ENCODE measurements at places on chromosomes 2 and 18.

- DNase-seq: no peak
Measured at GRCh38 chr2:111031546-111032478, 88.9 kb upstream of the BCL2L11 start.

DNA sequence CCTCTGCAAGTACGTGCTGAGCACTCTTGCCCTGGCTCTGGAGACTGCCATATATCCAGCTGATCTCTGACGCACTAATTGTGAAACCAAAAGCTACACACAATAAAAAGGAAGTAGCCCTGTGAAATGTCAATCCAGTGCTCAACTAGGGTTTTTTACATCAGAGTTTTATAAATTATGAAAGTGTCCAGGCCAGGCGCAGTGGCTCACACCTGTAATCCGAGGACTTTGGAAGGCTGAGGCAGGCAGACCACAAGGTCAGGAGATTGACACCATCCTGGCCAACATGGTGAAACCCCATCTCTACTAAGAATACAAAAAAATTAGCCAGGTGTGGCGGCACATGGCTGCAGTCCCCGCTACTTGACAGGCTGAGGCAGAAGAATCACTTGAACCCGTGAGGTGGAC, 24.5 kb upstream of the PEX13 start:
- DNase-seq: no peak

DNA sequence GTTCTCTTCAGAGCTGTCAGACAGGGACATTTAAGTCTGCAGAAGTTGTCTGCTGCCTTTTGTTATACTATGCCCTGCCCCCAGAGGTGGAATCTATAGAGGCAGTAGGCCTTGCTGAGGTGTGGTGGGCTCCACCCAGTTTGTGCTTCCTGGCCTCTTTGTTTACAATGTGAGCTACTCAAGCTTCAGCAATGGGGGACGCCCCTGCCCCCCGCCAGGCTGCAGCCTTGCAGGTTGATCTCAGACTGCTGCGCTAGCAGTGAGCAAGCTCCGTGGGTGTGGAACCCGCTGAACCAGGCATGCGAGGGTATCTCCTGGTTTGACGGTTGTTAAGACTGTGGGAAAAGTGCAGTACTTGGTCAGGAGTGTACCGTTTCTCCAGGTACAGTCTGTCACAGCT, 24.0 kb upstream of the PAIP2B start:
- no peak for DNase-seq

DNA sequence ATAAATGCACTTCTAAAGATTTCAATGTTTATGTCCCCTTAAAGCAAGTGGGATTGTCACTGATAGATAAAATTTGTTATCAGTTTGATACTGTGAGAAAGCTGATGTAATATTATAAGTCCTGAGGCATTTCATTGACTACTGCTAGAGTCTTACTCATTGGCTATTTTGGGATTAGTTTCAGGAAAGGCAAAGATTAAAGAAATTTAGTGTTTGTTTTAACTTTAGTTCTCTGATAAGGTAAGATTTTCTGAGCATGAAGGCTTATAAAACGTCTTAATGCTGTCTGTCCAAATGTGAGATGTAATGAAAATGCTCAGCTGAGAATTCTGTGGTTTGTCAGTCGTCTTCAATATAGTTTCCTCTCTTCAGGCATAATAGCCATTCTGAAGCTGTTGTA, 886.4 kb upstream of the CDH2 start:
- DNase-seq: no peak

GRCh38 chr2:58532641-58533040, 291.5 kb upstream of the FANCL start:
- DNase-seq: no peak

- DNase-seq: no peak
Measured at GRCh38 chr2:237643582-237644380, 16.4 kb downstream of the LRRFIP1 start.

DNA sequence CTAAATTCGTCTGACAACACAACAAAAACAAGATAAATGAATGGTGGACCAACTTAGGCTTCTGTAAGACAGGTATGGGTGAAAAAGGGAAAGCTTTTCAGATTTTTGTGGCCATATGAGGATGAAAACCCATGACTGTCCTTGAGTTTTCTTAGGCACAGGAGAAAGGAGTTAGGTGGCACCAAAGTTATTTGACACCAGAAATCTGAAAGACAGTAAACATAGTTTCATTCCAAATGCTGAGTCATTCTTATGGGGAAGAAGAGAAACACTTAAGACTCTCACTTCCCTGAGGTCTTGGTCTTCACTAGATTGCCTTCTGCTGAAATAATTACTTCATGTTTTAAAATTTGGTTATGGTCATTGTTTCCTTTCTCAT, 5.2 kb upstream of the GPD2 start:
- no peak for DNase-seq

- no peak for DNase-seq
Measured at GRCh38 chr2:121562269-121563176, 31.8 kb downstream of the RNU4ATAC start.

GRCh38 chr2:27672723-27673486, 9.2 kb downstream of the SLC4A1AP start:
- no peak for DNase-seq

GRCh38 chr2:59168766-59169165, 927.6 kb upstream of the FANCL start:
- DNase-seq: no peak

DNA sequence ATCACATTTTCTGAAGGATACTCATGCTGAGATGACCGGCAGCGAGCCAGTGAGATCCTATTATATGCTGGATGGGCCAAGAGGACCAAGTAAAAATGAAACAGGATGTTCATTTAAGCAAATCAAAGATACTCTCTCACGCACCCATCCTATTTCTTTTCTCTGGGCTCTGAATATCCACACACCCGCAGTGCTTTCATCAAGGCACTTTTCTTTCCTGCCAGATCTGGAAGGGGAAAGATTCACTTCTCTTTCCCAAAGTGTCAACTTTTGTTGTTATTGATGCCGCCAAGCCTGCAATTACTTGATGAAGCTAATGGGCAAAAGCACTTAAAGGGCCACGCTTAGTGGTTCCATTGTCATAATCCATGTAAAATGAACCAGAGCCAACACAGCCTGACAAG, 191.9 kb upstream of the CHAC2 start:
- no peak for DNase-seq

DNA sequence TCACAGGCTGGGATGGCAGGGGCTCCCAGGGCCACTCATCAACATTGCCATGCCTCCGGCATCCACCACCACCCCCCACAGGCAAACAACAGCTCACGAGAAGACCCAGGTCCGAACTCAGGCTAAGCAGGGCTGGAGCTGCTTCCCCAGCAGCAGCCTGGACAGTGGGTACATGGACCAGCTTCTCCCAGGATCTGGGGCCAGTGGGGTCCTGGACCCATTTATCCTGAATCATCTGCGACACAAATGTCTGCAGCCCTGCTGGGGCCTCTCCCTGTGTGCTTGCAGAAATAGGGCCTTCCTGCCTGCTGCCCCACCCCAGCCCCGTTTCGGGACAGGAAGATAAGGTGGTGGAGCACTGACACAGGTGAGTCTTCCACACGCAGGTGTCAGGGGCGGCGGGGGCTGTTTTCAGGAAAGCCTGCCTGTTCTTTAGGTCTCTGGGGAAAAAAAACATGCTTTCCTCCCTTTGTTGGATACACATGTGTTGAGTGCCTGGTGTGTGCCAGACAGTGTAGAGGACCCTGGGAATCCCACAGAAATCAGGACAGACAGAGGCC, 4.5 kb downstream of the PRLH start:
- no peak for DNase-seq

GRCh38 chr2:189467160-189467559, 25.9 kb downstream of the WDR75 start:
- no peak for DNase-seq

- no peak for DNase-seq
Measured at GRCh38 chr18:78074400-78075020, 824.9 kb downstream of the GALR1 start.

- DNase-seq: no peak
Measured at GRCh38 chr2:54469484-54470053, 13.4 kb downstream of the SPTBN1 start.

DNA sequence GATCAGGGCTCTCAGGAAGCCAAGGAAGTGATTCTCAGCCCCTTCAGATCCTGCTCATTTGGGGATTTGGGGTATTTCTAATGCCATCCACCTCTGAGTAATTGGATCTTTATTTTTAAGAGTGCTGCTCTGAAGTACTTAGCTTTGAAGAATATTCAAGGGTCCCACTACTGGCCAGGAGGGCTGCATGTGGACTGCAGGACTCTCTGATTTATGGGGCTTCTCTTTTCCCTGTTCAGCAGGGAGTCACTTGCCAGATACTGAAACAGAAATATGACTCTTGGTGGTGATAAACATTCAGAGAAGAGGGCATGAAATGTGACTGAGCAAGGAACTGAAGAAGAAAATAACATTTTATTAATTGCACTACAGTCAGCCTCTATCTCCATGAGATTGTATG, 138.5 kb downstream of the MTX2 start:
- DNase-seq: no peak

DNA sequence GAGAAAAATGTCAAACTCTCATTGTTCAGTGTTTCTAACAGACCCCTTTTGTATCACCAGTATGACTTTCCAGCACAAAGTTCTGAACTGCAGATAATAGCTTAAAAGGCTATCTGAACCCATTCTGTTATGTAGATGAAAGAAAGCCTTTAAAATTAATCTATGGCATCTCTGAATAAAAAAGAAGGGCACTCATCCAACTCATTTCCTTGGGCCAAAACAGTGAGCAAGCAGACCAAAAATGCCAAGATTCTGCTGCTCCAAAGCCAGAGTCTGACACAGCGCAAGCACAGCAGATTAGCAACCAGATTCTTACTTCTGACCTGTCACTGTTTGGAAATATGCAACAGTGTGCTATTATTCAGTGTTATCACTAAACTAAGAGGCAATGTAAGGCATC, 22.6 kb upstream of the ITGA6 start:
- no peak for DNase-seq

GRCh38 chr2:66834859-66835258, 399.9 kb downstream of the MEIS1 start:
- no peak for DNase-seq

- no peak for DNase-seq
Measured at GRCh38 chr2:168789776-168790175, 12.7 kb upstream of the NOSTRIN start.

- no peak for DNase-seq
Measured at GRCh38 chr2:37005118-37005868, 39.0 kb upstream of the STRN start.

DNA sequence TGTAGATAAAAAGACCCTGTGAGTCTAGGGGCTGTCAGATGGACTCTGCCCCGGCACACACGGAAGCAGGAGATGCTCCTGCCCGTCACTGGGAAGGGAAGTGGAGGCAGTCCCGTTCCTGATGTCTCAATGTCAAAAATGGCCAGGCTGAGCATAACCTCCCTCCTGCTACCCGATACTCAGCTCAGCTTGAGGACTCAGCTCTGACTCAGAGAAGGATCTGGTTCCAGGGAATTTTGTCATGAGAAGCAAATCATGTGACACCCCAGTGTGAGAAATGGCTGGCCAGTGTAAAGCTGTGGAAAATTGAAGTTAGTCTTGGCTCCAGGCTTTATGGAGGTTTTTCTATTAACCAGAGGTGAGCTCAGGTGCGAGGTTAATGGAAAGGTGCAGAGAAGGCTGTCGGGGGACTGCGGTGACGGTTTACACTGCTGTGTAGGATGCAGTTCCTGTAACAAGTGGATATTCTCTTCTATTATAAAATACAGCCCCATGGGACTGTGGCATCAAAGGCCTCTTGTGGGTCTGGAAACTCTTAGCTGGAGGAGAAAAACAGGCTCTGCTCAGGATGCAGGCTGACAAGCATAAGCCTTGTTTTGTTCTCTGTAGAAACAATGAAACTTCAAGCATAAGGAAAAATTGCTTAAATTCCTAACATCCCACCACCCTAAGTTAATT, 24.7 kb upstream of the AGAP1 start:
- DNase-seq: no peak

DNA sequence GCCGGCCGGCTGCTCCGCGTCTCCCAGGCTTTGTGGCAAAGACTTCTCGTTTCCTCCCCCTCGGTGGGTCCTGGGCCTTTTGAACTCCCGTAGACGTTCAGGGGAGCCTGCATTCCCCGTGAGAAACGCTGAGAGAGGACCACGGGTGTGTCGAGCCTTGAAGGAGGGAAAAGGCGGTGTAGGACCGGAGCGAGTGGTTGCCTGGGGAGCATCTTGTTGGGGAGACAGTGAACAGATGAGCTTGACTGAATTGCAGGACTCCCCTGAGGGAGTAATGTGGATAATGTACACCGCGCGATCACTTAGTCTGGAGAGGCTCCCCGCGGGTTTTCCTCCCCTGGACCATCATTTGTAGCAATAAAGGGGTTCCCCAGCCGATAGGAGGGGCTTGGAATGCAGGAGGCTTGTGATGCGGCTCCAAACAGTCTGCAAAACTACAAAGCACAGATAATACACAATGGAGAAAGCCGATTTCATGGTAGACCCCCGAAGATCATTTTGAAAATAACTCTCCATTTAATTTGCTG, 769 bp downstream of the ALMS1 start:
- DNase-seq: peak; percentile 43

GRCh38 chr18:75408554-75409506, 18.7 kb downstream of the SMIM21 start:
- no peak for DNase-seq

DNA sequence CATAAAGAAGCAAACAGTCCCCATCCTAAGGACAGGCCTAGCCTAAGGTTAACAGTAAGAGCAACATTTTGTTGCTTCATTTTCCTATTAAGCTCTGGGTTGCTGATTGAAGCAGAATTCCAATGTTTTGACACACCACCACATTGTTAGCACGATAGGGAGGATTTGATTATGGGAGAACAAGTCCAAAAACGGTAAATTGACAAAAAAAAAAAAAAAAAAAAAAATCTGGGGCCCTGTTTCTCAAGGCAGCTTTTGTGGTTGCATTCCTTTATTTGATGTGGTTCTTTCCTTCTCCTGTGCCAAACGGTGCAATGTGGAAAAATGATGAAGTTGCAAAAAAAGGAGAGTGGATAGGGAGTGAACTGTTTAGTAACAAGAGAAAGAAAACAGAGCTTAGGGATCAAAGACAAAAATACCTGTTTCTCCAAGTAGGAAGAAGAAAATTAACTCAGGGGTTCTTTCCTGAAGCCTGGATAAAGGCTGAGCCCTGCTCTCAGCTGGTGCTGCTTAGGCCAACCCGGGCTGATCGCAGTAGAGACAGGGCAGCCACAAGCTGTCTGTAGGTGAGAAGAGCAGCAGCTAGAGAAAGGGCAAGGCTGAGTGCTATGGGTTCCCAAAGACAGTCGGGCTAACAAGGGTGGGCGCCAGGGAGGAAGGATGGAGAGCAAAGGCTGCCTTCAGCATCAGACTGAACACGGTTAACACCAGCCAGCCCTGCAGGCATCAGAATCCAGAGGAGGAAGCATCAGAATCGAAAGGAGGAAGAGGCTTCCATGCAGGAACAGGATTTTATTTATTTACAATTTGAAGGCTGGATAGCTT, 167.8 kb upstream of the FOSL2 start:
- no peak for DNase-seq

Data from NCI-H1694 treated with DMSO at 0.1 percent for 48 hours (cell line).